ENCODE measurements at places on chromosomes 12 and 14. TPM values are rescaled to one million over a fixed set of nuclear protein-coding genes. Genes with fewer than 3 reads are reported as not detected.

The DDN gene
- polyA plus RNA-seq, result 1.6 TPM

The CLEC1A gene
- polyA plus RNA-seq, result 3.5 TPM

The MYO1H gene
- 0.09 TPM for polyA plus RNA-seq

The HELB gene
- 0.48 TPM for polyA plus RNA-seq

The RHOJ gene
- polyA plus RNA-seq, result 9.6 TPM

The PGAM5 gene
- 15.1 TPM for polyA plus RNA-seq

The WSCD2 gene
- polyA plus RNA-seq, result 0.48 TPM

Measured in right cardiac atrium (tissue), 5 donors.